ENCODE measurements at places on chromosomes 4 and X.

DNA sequence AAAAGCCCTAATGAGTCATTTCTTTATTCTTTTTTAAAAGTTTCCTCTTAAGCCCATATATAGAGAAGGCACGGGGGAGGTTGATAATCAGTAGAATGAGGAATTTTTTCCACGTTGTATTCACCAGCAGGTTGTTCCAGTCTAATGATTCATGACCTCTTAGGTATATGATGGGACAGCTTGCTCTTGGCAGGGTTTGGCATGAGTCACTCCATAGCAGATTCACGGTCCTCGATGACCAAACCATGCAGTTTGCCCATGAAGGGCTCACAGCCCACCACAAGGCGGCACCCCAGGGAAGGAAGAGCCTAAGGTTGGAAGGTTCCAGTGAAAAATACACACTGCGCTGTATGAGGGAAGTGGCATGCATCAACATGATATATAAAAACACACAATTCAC is 623.8 kb upstream of the DIPK2B start:
- DNase-seq = peak; percentile 61

GRCh38 chr4:108156391-108156790 is 12.3 kb downstream of the LEF1 start:
- no peak for DNase-seq

DNA sequence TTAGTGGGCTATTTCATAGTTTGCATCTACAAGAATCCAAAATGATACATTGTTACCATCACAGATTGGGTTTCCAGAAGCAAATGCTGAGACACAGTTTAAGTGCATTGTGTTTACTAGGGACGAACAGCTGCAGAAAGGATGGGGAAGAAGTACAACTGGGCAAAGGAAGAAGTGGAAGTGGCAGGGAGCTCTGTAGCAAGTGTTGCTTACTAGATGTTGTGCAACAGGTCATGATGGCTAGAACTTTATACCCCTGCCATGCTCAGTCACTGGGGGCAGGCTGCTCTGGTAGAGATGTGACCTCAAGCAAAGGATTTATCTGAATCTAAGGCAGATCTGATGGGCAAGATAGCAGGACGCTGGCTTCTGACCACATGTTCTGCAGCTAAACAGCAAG is 76.1 kb upstream of the EMCN start:
- DNase-seq = peak; percentile 16

DNA sequence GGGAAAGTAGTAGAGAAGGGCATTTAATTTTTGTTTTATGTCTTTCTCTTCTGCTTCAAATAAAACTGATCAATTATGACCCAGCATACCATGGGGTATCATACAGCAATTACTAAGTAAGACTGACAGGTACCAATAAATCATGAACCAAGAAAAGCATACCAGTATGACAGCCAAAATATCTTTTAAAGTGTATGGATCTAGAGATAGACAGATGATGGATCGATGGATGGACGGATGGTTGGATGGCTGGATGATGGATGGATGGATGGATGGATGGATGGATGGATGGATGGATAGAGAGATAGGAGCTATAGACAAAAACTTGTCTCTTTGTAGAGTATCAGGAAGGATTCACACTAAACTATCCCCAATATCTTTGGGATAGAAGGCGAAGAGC is 1.4 kb downstream of the DDX60L start:
- DNase-seq = no peak

DNA sequence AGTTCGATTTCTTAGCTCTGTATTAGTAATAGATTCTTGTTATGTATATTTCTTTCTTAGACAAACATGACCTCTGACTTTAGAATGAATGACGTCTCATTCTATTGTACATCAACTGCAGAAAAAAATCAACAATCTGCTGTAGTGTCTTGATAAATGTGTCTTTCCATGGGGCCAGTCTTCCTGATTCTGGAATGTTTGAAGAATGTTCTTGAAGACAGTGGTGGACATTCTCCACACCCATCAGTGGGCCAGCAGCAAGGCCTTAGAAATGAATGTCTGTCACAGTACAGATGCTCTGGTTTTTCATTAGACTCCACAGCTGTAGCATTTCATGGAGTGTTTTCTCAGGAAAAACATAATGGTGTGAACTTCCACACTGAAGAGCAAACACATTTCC is 63.2 kb upstream of the FAM47B start:
- no peak for DNase-seq
